ENCODE measurements at places on chromosomes 5 and 9.
A peak's percentile ranks its signal among the peaks of the same experiment; 100 is the strongest.

GRCh38 chr5:126847826-126848251 lies 70.9 kb downstream of the LMNB1 start:
- no peak for DNase-seq

DNA sequence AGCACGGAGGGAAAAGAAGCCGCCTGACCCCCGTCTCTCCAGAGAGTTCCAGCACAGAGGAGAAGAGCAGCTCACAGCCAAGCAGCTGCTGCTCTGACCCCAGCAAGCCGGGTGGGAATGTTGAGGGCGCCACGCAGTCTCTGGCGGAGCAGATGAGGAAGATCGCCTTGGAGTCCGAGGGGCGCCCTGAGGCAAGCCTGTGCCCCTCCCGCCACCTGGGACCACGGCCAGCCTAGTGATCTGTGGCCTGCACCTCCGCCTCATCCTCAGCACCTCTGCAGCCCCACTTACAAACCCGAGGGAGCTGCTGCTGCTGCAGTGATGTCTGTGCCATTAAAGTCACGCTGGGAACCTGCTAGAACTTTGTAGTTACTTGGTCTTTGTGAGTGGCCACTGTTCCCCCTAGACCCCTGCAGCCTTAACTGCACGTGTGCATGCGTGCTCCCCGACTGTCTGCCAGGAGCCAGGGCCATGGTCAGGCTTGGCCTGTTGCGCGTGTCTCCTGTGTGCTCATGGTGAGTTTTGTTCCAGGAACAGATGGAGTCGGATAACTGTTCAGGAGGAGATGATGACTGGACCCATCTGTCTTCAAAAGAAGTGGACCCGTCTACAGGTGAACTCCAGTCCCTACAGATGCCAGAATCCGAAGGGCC lies 12.5 kb downstream of the SQSTM1 start:
- no peak for DNase-seq

- DNase-seq = no peak
These were observed 43.2 kb upstream of the ANKRD33B start for GRCh38 chr5:10520706-10521105.

- no peak for DNase-seq
These were observed 4.3 kb upstream of the ZNF354C start for GRCh38 chr5:179055841-179056240.

- no peak for DNase-seq
These were observed 356.2 kb upstream of the CD180 start for GRCh38 chr5:67552773-67553172.

GRCh38 chr5:40198736-40199135 lies 481.0 kb upstream of the PTGER4 start:
- DNase-seq = no peak

DNA sequence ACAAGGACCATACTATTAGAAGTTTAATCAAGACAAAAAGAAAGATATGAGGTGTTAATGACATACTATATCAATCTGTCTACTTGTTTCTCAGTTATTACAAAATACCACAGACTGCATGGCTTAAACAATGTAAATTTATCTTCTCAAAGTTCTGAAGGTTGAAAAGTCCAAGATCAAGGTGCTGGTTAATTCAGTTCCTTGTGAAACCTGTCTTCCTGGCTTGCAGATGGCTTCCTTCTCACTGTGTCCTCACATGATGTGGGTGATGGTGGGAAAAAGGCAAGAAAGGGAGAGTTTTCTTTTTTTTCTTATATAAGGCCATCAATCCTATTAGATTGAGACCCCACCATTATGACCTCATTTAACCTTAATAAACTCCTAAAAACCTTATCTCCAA lies 15.6 kb upstream of the SPINK14 start:
- no peak for DNase-seq

- DNase-seq = peak; percentile 68
These were observed 498 bp downstream of the HAUS6 start for GRCh38 chr9:19102181-19102630.

DNA sequence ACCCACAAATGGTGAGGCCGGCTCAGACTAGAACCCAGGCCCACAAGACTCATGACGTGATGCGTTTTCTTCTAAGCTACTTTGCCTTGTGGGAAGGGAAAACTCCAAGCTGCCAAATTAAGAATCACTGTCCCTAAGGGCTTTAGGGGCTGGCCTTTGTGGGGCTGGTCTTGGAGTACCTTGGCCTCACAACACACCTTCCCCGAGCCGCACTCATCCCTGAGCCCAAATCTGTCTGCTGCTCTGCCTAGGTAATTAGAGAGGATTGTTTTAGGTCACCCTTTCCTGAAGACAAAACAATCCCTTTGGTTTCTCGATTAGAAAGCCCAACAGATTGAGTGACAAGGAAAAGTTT lies 137.3 kb downstream of the SEMA6A start:
- DNase-seq = no peak

Measured in activated effector memory CD4-positive, alpha-beta T cell treated with anti-CD3 and anti-CD28 coated beads, Interleukin-2, amount 50 U/mL, for 16 hours (primary cell).